ENCODE measurements at places on chromosomes 6 and 20.

- no peak for DNase-seq
Measured at GRCh38 chr20:7879883-7880282, 60.4 kb downstream of the HAO1 start.

- no peak for DNase-seq
Measured at GRCh38 chr6:37078814-37079213, 73.4 kb downstream of the FGD2 start.

DNA sequence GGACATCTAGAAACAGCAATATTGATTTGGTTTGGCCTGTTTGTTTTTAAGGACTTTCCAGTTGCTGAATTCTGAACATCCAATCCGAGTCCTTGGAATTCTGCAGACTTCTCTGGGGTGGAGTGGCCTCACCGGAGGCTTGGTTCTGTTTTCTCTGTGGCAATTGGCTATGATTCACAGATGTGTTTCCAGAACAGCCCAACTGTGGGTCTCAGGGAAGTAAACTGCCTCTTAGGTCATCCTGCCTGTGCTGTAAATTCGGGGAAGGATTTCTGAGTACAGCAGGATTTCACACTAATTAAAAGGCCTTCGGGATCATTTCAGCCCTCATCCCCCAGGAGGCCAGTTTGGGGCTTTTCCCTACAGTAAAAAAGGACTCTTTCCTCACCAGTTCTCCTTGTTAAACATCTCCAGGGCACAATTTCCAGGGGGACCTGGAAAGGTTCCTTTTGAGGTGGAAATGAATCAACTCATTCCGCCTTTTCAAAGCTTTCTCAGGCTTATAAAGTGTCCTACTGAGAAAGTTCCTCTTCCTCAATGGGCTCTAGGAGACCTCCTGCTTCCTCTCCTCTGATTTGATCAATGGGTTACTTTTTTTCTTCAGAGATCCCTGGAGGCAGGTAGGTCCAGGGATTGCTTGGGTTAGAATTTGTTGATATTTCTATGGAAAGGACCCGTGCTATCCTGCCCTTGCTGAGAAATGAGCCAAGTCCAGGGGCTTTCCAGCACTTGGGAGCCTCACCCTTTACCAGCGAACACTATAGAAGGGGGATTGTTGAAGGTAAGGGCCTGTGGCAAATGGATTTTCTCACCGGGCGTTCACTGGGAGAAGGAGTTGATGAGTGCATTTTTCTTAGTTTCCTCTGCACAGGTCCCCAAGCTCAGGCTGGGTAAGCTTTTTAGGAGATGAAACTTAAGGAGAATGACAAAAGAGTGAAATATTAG, 114.6 kb downstream of the CLIC5 start:
- DNase-seq, result no peak

GRCh38 chr6:149231778-149232177, 85.7 kb upstream of the TAB2 start:
- no peak for DNase-seq
